ENCODE measurements at places on chromosomes 2 and 18.

DNA sequence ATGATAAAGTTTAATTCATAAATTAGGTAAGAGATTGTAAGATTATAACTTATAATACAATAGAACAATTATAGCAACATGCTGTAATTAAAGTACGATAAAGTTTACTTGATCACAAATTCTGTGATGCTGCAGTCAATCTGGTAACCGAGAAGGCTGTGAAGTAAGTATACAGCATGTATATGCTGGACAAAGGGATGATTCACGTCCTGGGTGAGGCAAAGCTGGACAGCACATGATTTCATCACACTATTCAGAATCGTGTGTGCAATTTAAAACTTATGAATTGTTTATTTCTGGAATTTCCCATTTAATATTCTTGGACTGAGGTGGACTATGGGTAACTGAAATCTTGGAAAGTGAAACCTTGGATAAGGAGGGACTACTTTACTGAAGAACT is 522.2 kb upstream of the CNTNAP5 start:
- no peak for DNase-seq

GRCh38 chr18:68666381-68666780 is 48.5 kb downstream of the TMX3 start:
- DNase-seq, result no peak

- no peak for DNase-seq
Observed at GRCh38 chr2:58732999-58733398, 491.9 kb upstream of the FANCL start.

DNA sequence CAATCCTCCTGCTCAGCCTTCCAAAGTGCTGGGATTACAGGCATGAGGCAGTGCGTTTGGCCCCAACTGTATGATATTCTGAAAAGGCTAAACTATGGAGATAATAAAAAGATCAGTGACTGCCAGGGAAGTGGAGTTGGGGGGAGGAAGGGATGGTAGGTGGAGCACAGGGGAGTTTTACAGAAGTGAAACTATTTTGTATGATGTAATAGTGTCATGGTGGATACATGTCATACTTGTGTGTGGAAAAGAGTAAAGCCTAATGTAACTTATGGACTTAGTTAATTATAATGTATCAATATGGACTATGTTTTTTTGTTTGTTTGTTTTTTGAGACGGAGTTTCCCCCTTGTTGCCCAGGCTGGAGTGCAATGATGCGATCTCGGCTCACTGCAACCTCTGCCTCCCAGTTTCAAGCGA is 2.9 kb upstream of the GGCX start:
- DNase-seq, result no peak

- no peak for DNase-seq
Observed at GRCh38 chr2:204019572-204020501, 83.3 kb downstream of the ICOS start.

- DNase-seq, result no peak
Observed at GRCh38 chr2:134988994-134989605, 58.1 kb downstream of the MAP3K19 start.

DNA sequence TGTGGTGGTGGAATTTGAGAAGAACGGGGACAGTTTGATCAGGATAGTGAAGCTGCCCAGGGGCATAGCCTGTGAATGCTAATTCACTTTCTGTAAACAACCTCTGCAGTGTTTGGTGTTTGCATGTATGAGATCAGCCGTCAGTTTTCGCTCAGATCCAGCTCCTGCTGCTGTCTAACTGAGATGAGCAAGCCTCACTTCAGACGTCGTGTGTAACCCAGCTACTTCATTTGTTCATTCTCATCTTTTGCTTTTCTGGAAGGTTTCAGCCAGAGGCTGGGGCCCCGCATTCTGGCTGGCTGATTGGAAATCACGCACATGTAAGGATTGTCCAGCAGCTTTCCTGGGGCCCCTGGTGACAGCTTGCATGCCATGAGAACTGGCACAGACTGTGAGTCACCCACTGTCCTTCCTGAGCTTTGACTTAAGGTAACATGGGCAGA is 48.9 kb downstream of the LDLRAD4 start:
- DNase-seq, result no peak

GRCh38 chr18:33918571-33918970 is 306.1 kb downstream of the NOL4 start:
- DNase-seq, result no peak

GRCh38 chr2:217824223-217824622 is 178.6 kb downstream of the TNS1 start:
- no peak for DNase-seq

DNA sequence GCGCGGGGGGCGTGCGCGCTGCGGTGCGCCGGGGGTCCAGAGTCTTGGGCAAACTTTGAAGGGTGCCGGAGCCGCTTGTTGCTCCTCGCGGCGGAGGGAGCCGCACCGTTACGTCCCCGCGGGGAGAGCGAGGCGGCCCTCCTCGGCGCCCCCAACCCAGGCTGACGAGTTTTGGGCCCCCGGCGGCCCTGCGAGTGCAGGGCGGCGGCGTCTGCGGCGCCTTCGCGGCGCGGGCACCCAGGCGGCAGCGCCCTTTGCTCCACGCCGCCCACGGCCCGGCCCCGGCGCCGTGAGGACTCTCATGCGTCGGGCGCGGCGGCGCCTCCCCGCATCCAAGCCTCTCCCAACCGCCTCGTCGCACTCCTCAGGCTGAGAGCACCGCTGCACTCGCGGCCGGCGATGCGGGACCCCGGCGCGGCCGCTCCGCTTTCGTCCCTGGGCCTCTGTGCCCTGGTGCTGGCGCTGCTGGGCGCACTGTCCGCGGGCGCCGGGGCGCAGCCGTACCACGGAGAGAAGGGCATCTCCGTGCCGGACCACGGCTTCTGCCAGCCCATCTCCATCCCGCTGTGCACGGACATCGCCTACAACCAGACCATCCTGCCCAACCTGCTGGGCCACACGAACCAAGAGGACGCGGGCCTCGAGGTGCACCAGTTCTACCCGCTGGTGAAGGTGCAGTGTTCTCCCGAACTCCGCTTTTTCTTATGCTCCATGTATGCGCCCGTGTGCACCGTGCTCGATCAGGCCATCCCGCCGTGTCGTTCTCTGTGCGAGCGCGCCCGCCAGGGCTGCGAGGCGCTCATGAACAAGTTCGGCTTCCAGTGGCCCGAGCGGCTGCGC is 814 bp downstream of the FZD7 start:
- no peak for DNase-seq

GRCh38 chr2:178101321-178102079 is 10.7 kb upstream of the RBM45 start:
- DNase-seq, result no peak

- DNase-seq, result no peak
Observed at GRCh38 chr2:152755029-152755428, 36.6 kb downstream of the ARL6IP6 start.

GRCh38 chr2:101692766-101693165 is 4.7 kb upstream of the MAP4K4 start:
- DNase-seq, result no peak

DNA sequence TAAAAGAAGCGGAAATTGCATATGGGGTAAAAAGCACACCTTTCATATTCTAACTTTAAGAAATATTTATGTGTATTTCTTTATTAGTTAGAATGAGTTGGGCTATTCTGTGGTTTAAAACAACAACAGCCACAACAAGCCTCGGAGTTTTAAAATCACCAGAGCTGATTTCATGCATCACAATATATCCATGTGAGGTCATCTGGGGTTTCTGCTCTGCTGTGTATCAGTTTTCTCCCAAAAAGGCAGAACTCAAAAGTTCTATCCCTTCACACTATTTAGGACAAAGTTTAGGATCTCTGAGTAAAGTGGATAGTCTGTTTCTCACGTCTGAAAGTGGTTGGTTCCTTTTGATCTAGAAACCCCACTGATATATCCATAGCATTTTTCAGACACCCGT is 601.5 kb upstream of the GCFC2 start:
- DNase-seq, result no peak

DNA sequence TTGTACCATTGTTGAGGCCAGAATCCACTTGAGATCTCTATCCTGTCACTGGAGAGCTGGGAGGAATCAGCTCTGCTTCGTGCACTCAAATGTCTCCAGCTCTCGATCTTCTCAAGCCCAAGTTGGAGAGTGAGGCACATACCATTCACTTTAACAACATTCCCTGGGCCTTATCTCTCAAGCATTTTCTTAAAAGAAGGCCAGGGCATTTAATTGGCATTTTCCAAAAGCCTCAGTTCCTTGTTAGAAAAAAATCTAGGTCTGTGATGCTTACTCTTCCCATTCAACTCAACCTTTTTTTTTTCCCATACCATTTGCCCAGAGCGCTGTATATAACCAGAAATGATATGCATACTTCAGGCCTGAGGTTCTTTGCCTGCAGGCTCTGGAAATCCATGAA is 10.1 kb downstream of the QPCT start:
- DNase-seq, result no peak

DNA sequence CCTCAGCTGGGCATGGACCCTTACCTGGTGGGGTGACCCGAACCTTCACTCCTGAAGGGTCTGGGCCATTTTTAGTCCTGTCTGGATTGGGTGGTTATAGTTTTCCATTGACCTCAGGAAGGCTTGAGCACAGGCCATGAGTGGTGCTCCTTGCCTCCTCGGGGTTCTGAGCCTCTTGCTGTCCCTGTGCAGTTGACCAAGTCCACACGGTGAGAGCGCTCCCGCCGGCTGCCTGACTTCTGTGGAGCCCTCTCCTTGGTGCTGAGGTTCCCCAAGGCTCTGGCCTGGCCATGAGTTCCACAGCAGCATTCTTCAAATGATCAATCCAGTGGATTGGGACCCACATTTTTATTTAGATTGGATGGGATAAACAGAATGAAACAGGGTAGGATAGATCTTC is 159.5 kb downstream of the SEPTIN10 start:
- no peak for DNase-seq

- no peak for DNase-seq
Observed at GRCh38 chr2:99707592-99707991, 217.8 kb upstream of the REV1 start.

GRCh38 chr2:68463287-68463877 is 3.7 kb downstream of the FBXO48 start:
- DNase-seq, result no peak

DNA sequence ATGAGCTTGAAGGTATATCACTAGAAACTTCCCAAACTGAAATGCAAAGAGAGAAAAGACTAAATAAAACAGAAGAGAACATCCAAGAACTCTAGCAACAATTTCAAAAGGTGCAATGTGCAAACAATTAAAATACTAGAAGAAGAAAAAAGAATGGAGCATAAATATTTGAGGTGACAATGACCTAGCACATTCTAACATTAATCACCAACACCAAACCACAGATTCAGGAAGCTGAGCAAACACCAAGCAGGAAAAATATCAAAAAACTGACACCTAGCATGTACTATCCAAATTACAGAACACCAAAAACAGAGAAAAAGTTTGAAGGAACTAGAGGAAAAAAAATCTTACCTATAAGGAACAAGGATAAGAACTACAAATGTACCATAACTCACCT is 460.8 kb downstream of the IRS1 start:
- DNase-seq, result no peak

GRCh38 chr18:23499291-23499781 is 4.0 kb upstream of the RMC1 start:
- no peak for DNase-seq

Data from cortex of kidney (tissue), 1 donor.